ENCODE measurements at places on chromosomes 2 and 18.

DNA sequence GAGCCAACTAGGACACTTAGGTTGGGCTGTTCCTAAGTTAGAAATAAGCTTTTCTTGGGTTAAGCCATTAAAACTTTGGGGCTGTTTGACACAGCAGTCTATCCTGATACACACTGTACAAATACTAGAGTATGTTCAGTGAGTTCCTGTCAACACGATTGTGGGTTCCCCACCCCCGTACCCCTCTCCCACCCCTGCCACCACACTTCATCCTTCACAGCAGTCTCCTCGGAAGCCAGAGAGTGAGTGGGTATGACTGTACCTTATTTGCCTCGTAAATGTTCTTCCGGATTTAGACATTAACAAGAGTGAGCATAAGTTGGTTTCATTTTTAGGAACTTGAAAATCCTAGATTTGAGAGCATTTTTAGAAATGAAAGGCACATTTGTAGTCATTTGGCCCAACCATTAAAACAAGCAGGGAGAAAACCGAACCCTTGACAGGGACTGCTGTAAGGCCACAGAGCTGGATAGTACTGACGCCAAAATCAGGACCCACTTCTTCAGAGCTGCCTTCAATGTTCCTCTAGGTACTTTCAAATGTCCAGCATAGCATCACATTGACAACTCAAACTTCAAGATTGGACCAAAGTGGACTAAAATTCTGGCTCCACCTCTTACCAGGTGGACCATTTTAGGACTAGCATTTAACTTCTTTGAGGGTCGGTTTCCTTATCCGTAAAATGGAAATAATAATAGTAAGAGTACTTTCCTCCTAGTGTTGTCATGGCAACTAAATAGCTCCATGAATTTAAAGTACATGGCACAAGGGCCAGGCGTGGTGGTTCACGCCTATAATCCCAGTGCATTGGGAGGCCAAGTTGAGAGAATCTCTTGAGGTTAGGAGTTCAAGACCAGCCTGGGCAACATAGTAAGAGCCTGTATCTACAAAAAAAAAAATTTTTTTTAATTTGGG is 166.3 kb upstream of the SERTAD2 start:
- peak; percentile 32 for DNase-seq

DNA sequence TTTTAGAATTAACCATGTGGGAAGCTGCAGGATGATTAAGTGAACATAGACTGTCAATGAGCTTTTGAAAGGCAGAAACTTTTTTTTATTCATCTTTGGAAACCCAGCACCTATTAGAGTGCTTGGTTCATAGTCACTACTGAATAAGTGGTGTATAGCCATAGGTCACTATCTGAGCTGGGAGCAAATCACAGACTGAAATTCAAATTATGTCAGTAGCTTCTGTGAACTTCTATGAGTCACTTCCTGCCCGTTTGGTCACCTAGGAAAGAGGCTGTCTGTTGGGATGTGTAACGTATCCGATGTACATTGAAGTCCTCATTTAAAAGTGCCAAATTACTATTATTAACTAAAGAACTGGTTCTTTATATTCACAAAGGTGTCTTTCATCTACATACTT is 20.5 kb upstream of the SLC40A1 start:
- DNase-seq: no peak

DNA sequence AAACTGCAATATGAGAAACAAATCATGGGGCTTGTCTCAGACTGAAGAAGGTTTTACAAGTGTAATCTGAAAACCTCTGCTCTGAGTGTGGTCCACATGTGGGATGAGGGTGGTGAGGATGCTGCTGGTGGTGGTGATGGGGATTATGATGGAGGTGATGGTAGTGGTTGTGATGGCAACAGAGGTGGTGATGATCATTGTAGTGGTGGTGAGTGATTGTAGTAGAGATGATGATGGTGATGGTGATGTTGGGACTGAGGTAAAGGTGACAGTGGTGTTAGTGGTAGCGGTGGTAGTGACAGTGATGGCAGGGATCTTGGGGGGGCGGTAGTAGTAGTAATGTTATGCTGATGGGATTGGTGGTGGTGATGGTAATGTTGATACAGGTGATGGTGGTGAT is 217.8 kb downstream of the ANAPC1 start:
- no peak for DNase-seq

DNA sequence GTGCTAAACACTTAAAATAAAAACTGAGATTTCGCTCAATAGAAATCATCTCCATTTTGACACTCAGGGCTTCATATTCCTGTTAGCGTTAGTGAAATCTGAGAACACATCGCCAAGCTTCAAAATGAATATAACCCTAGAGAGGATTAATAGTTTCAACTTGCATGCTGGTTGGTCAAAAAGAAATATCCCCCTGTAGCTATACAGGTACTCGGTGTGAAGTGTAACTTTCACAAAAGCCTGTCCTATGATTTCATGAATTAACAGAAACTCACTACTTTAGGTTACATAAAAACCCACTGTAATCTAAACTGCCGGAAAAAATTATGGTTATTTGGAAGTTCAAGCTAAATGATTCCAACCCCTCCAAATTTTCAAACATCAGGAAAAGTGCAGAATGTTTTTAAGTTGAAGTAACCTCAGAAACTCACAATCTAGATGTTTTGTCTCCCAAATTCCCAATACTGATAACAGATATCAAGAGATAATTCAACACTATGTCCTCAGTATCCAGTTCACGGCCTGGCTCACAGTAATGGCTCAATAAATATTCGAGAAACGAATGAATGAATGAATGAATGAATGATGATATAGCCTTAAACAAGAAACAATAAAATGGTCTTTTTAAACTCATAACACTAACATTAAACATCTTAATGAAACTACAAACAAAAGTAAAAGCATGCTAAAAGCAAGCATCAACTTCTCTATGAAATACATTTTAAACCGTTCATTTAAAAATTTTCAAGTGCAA is 2.5 kb downstream of the TLK1 start:
- DNase-seq: no peak

- DNase-seq: peak; percentile 5
Measured at GRCh38 chr2:53473236-53473635, 294.4 kb upstream of the CHAC2 start.

- DNase-seq: no peak
Measured at GRCh38 chr2:176557821-176558220, 288.6 kb downstream of the MTX2 start.

- no peak for DNase-seq
Measured at GRCh38 chr2:239393388-239393940, 7.4 kb downstream of the HDAC4 start.

GRCh38 chr2:191189112-191189635 is 38.4 kb upstream of the STAT4 start:
- no peak for DNase-seq

GRCh38 chr2:98866033-98866432 is 70.0 kb downstream of the CRACDL start:
- DNase-seq: no peak

- DNase-seq: no peak
Measured at GRCh38 chr18:9365406-9365805, 30.8 kb downstream of the TWSG1 start.

DNA sequence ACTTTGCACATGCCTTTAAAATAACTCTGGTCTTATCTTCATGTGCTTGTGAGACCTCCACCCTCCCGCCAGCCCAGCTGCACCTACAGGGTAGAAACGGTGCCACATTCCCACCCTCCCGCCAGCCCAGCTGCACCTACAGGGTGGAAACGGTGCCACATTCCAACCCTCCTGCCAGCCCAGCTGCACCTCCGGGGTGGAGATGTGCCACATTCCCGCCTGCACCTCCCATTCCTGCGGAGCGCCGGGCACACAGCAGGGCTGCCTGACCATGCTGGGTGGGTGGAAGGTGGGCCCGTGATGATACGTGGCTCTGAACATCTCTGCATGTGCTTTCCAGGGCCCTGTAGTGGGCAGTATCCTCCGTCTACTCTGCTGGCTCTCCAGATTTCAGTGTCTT is 243.7 kb upstream of the PXDN start:
- no peak for DNase-seq

DNA sequence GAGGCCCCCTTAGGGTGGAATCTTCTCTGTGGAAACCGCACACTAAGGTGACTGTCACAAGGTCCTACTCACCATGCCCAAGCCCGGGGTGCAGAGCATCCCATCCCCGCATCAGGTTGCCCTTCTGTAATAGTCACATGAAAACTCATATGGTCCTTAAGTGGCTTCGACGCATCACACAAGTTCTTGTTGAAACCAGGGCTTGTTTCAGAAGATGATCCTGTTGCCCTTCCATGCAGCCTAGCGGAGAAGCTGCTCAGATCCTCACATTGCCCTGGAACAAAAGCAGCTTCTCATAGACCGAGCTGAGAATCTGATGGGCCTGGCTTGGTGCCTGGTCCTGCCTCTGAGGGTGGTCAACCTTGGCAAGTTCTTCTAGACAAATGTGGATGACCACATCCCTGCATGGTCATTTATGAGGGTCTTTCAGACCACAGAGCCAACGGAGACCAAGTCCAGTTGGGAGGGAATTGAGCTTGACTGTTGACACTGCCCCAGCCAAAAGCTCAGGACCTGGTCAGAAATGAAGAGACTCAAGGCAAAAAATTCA is 54.1 kb downstream of the PDCL3 start:
- DNase-seq: no peak

DNA sequence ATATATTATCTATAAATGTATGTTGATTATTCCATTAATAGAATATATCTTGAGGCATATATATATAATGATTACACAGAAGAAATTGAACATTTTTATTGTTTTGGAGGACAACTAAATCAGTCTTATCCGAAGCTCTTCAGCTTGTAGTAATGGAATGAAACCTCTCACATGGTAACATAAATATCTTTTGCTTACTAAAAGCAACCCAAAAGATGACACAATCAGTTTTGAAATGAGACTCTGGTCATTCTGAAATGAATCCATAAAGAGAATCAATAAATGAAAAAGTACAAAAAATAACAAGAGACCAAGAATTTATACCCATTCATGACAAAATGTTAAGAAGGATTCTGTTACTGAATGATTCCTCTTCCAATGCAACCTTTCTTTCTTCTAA is 110.2 kb downstream of the FIGN start:
- no peak for DNase-seq

DNA sequence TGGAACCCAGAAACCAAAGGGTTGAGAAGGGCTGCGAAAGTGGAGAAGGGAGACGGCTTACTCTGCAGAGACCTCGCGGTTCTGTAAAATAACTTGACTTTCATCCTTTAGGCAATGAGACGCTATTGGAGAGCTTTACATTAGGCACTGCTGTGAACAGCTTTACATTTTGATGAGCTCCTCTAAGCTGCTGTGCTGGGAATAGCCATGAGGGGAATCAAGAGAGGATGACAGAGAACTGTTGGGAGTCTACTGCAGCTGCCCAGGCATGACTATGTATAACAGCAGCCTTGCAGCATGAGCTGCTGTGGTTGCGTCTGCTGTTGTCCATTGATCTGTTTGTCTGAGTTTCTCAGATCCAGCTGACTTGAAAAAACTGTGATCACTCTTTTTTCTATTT is 310.8 kb upstream of the MAP2 start:
- no peak for DNase-seq

DNA sequence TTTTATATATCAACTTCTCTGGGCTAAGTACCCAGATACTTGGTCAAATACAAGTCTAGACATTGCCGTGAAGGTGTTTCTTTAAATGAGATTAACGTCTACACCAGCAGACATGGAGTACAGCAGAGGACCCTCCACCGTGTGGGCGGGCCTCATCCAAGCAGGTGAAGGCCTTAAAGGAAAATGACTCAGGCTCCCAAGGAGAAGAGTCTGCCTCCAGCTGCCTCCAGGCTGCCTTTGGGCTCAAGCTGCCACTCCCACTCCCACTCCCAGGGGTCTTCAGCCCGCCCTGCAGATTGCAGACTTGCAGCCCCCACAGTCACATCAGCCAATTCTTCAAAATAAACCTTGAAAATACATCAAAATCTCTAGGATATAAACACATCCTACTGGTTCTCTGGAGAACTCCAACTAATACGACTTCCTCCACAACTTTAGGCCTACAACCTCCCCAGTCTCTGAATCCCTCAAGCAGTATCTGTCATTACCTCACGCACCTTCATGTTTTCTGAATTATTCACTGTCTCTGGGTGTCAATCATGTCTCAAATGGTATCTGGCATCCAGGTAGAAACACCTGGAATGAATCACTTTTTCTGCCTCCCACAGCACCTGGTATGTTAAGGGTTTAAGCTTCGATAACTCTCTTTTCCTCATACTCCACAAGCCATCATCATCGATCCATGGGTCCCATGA is 6.9 kb downstream of the ITGB1BP1 start:
- no peak for DNase-seq

DNA sequence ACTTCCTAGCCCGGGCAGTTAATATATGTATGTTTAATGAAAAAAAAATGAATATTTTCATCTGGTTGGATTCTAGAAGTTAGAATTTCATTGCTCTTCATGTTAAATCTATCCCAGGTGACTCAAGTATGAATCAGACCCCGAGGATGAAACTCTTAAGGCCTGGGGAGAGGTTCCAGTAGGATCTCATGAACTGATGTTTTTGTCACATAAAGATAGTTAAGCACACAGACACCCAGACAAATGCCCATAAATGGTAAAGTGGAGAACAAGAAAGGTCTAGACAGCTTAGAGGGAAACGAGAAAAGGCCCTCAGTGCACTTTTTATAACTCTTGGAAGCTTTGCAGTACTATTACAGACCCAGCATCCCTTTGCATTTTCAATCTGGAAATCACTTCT is 114.1 kb downstream of the RIF1 start:
- DNase-seq: no peak

DNA sequence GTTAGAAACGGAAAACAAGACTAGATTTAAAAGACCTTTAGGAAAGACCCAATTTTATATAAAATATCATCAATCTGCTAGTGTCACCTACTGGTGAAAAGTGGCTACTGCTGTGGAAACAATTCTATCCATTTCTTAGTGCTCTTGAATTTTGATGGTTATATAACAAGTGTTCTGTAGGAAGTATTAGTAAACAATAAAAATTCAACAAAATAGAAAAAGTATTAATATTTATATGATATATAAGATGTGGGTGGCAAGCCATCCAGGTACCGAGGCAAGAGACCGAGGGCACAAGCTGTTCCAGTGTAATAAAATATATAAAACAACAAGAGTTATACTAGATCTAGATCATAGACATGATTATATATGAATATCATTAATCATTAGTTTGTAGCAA is 6.2 kb upstream of the TMEM87B start:
- peak; percentile 78 for DNase-seq

DNA sequence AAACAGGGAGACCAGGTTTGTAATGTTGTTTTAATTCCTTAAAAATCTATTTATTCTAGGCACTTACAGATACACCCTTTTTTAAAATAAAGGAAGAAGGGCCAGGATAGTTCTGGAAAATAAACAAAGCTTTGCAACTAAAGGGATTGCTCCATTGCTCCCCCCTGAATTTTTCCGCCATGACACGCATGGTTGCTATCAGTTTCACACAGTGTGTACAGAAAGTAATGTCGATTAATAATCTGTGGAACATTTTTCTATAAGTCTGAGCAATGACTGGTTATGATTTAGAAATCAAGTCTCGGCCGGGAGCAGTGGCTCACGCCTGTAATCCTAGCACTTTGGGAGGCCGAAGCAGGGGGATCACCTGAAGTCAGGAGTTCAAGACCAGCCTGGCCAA is 90.8 kb downstream of the GAREM1 start:
- DNase-seq: no peak

GRCh38 chr18:35029770-35030169 is 11.4 kb upstream of the MAPRE2 start:
- peak; percentile 60 for DNase-seq

All from NAMALWA (cell line).